Iris pigment epithelial cell (primary cell): ENCODE measurements at places on chromosomes 2 and 18.

GRCh38 chr2:54899576-54900200 is 150.6 kb downstream of the RTN4 start:
- DNase-seq, result peak; percentile 65

- peak; percentile 43 for DNase-seq
Observed at GRCh38 chr2:158984604-158985135, 16.2 kb downstream of the TANC1 start.

GRCh38 chr2:35447215-35447614 is 908.4 kb upstream of the CRIM1 start:
- DNase-seq, result no peak

- DNase-seq, result peak; percentile 71
Observed at GRCh38 chr2:232891621-232892071, 21.6 kb downstream of the SNORC start.

DNA sequence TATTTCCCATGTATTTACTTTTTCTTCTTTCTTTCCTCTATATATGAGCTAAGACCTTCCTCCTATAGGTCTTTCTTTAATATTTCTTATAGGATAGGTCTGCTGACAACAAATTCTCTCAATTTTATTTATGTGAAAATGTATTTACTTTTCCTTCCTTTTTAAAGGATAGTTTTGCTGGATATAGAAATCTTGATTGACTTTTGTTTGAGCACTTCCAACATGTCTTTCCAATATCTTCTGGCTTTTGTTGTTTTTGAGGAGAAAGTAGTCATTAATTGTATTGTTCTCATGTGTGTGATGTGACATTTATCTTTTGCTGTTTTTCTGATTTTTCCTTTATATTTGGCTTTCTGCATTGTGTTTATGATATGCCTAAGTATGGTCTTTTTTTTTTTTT is 28.9 kb upstream of the FBLN7 start:
- DNase-seq, result no peak

- DNase-seq, result no peak
Observed at GRCh38 chr2:226410247-226410835, 389.3 kb downstream of the IRS1 start.

DNA sequence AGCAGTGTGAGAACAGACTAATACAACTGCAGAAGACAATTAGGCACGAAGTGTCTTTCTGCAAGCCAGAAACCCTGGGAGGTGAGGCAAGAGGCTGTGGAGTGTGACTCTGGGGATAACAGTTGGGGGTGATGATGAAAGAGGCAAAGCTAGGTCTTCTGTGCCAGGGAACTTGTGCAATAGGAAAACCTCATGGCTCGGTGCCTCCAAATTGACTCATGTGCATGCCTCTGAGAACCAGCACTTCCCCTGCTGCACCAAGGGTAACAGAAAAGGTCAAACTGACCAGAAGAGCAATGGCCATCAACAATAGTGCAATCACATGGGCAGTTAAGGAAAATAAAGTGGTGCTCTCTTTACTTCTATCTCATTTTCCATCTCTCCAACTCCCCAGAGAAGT is 136.4 kb downstream of the SCG2 start:
- DNase-seq, result peak; percentile 100

- DNase-seq, result peak; percentile 50
Observed at GRCh38 chr18:25896178-25896780, 194.1 kb downstream of the SS18 start.

DNA sequence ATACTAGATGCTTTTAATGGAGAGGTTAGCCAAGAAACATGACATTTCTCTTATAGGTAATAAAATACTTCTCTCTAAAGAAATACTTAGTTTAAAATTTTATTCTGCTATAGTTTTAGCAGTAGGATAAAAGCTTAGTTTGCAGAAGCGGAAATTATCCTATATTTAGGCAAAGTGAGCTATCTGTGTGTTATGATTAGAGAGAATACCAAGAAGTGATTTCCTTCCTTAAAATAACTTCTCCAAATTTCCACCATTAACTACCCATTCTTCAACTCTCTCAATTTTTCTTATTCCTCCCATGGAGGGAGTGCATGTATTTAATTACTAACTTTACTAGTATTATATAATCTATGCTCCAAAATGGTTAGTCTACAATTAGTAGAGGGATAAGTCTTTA is 15.8 kb upstream of the IL1RL1 start:
- no peak for DNase-seq

DNA sequence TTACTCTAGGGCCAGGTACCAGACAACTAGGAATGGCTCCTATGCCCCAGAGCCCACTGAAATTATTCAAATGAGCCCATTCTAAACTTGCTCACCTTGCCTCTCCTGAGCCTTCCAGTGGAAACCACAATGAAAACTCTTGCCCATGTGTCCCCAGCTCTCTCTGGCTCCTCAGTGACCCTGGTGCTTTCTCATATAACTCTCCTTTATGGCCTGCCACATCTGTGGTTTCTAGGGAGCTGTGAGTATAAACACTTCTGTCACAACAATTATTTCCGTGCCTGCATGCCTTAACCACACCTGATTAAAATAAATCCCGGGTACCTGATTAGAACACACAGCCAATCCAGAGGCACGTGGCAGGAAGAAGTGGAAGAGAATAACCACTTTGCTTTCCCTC is 333.0 kb upstream of the SPRED2 start:
- DNase-seq, result no peak

DNA sequence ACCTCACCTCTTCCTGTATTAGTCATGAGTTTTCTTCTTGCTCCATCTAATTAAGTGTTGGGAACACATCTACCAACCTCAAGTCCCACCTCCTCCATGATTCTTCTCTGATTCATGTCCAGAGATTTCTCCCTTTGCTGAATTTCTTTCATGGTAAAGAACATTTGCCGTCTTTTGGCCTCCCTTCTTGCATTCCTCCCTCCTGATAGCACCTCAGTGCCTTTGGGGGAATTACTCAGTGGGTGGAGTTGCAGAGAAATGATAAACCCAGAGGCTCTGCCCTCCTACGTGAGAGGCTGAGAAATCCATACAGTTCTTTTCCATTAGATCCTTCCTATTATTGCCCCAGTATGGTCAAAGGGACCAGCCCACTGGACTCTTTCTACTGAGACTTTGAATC is 651.9 kb downstream of the SLC4A3 start:
- peak; percentile 90 for DNase-seq

DNA sequence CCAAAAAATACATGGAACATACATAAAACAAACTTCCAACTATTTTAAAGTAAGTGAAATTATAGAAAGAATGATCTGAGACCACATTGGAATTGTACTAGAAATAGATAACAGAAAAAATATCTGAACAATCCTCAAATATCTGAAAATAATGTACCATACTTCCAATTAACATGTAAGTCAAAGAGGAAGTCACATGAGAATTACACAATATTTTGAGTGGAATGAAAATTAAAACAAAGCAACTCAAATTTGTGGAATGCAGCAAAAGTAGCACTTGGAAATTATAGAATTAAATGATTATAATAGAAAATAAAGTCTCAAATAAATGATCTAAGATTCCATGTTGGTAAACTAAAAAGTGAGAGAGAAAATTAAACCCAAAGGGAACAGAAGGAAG is 38.3 kb upstream of the CTIF start:
- DNase-seq, result no peak

- peak; percentile 28 for DNase-seq
Observed at GRCh38 chr18:66640431-66640830, 36.5 kb upstream of the CDH19 start.

DNA sequence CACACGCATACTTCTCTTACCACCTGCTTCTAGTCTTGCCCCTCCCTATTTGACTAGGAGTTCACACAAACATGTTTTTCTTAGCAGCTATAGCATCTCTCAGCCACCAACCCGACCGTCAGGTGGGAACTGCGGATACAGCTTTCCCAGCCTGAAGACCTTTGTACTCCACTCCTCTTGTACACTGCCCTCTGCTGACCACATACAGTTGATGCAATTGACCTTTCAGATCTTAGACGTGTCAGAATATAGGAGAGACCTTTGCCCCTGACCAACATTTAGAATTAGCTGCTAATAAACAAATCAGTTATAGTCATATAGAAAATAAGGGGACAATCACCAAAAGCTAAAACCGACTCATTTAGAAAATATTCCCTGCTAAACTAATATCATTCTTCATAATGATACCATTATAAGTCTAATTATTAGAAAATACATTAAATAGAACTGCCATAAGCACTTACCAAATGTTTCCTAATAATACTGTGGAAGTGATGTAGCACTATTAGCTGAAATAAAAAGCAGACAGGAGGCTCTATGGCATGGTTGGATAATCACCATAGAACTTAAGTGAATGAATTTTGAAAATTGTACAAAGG is 208.4 kb downstream of the RAD51AP2 start:
- peak; percentile 64 for DNase-seq

GRCh38 chr2:7989823-7990222 is 692.0 kb upstream of the ID2 start:
- no peak for DNase-seq

- no peak for DNase-seq
Observed at GRCh38 chr18:78724214-78724914, 255.3 kb upstream of the SALL3 start.

DNA sequence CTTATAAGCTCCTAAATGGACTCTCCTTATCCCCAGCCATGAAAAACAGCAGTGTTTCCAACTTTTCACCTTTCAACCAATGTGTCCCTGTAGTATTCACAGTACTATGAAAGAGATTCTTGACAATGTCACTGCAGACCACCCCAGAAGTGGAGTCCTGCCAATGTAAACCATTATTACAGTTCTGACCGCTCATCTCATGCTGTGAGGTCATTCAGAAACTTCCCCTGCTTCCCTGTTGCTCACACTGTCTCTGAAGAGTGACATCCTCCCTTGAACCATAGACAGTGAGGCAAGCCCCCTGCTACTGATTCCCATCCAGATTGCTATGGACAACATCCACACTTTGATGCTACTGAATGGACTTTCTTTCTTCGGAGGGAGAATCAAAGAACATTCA is 1523.7 kb upstream of the ACVR2A start:
- peak; percentile 73 for DNase-seq

DNA sequence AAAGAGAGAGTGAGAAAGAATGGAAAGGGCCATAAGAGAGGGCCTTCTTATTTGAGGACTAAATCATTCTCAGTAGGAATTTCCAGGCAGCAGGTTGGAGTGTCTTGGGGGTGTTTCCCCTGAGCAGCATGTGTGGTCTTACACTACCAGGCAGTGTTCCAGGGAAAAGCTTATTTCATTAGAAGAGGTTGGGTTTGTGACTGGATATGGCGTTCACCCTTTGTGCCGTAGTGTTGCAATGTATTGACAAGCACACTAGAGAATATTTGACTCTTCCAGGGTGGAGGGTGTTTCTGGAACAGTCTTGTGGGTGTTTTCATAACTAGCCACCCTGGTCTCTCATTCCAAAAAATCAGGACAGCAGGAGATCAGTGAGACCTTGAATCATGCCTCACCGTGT is 105.5 kb downstream of the NRP2 start:
- DNase-seq, result peak; percentile 46

DNA sequence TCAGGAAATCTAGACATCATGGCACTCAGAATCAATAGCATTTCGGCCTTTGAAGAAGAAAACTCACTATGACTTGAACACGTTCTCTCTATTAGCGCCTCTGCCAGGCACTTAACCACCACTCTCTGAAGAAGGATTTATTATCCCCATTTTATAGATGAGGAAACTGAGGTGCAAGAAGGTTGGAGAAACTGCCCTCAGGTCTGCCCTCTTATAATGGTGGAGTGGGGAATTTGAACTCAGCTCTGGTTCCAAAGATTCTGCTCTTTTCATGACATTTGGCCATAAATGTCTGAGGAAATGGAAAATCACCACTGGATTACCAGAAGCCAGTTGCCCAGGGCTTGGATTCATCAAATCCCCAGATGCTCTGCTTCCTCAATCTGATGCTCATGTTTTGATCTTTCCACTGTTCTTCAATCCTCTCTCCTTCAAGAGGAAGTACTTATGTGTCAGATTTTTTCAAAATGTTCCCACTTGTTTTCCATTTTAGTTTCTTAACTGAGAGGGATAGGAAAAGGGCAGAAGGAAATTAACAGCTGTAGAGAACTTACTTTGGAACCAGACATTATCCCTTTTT is 68.1 kb downstream of the ANTXR1 start:
- no peak for DNase-seq

DNA sequence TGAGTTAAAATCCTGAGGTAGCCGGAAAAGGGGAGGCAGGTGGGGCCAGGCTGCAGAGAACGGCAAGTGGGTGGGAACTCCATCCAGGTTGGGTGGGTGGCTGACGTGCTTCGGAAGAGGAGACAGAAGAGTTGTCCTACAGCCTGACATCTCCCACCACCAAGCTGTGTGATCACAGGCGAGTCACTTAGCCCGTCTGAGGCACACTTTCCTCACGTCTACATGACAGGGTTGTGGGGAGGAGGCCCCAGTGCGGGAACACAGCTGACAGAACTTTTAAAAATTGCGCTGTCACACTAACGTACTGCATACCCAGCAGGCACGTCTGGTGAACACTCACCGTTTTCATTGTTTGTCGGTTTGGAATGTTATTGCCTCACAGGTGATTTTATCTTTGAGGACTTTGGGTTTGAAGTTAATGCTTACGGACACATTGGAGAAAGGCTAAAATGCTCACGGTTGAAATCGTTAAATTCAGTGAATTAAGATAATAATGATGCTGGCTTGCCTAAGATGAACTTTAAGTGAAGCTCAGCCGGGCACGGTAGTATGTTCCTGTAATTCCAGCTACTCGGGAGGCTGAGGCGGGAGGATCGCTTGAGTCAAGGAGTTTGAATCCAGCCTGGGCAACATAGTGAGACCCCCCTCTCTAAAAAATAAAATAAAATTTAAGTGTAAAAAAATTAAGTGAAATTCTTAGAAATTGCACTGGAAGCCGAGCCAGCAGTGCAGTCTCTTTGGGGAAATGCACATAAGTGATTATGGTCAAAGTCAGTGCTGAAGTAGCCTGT is 8.9 kb downstream of the EMILIN2 start:
- DNase-seq, result no peak

DNA sequence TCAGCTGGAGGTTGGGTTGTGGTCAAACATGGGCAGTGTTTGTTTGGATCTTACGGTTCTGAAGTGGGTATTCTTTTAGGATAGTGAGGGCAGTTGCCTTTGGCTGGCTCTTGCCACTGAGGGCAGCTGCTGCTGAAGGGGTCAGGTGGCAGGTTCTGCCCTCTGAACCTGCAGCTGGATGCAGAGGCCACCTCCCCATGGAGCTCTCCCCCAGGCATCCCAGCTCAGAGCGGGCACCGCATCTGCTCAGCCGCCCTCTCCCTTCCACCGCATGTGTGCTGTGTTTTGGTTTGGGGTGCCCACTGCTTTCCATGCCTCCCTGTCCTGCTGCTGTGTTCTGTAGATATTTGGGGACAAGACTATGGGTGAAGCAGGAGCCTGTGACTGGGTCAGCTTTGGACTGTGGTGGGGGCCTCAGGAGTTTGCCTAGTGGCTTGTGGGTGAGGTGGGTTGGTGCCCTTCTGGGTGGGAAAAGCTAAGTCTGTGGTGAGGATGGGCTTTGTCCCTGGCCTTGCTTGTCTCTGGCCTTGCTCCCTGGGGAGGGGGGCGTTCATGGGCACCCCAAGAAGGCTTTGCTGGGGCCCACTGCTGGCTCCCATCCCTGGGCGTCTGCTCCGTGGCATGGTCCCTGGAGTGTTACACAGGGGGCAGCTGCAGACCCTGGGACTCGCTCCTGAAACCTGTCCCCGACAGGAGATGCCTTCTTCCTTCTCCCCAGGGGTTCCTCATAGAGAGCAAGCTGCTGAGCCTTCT is 28.5 kb downstream of the OTOF start:
- no peak for DNase-seq
